ENCODE measurements at places on chromosomes 3 and 15.

DNA sequence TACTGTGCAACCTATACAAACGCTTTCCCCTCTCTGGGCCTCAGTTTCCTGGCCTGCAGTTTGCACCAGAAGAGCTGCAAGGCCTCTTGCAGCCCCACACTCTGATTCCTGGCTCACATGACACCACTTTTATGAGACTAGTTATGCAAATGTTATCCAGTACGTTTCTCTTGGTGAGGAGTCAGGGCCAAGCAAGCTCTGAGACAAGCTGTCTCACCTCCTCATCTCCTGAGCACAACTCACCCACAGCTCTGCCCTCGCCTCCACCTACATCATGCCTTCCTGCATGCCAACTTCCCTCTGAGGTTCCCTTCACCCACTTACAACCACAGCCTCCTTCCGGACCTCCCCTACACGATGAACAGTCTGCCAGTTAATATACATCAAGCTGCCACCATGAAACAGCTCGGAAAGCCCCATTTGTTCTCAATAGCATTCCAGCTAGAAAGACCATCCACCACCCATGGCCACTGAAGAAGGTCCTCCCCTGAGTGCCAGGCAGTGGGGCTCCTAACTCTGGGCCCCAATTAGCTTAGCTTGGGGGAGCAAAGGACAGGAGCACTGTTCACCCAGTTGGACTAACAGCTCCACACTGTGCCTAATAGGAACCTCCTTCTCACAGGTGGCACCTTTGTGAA, 25.0 kb downstream of the CRYGS start:
- no peak for DNase-seq

- no peak for DNase-seq
These were observed 368.7 kb downstream of the FOXP1 start for GRCh38 chr3:71214797-71215196.

GRCh38 chr15:48510976-48511375, 134.5 kb downstream of the FBN1 start:
- DNase-seq, result no peak

- no peak for DNase-seq
These were observed 157.2 kb upstream of the MITF start for GRCh38 chr3:69582044-69582443.

DNA sequence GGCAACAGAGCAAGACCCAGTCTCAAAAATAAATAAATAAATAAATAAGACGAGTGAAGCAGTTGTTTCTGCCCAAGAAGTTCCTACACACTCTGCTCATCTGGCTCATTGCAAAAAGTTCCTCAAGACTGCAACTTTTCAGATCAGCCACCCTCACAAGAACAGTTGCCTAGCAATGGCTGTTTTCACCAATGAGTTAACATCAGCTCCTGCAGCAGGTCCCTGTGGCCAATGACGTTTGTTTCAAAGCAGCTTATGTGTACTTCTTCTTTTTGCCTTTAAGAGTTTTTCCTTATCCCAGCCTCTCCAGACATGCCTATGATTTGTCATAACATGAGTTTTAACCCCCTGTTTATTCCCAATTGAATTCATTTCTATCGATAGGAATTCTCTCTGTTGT, 118.4 kb upstream of the SPRED1 start:
- no peak for DNase-seq

- no peak for DNase-seq
These were observed 28.2 kb downstream of the CLEC3B start for GRCh38 chr3:45054196-45054857.

DNA sequence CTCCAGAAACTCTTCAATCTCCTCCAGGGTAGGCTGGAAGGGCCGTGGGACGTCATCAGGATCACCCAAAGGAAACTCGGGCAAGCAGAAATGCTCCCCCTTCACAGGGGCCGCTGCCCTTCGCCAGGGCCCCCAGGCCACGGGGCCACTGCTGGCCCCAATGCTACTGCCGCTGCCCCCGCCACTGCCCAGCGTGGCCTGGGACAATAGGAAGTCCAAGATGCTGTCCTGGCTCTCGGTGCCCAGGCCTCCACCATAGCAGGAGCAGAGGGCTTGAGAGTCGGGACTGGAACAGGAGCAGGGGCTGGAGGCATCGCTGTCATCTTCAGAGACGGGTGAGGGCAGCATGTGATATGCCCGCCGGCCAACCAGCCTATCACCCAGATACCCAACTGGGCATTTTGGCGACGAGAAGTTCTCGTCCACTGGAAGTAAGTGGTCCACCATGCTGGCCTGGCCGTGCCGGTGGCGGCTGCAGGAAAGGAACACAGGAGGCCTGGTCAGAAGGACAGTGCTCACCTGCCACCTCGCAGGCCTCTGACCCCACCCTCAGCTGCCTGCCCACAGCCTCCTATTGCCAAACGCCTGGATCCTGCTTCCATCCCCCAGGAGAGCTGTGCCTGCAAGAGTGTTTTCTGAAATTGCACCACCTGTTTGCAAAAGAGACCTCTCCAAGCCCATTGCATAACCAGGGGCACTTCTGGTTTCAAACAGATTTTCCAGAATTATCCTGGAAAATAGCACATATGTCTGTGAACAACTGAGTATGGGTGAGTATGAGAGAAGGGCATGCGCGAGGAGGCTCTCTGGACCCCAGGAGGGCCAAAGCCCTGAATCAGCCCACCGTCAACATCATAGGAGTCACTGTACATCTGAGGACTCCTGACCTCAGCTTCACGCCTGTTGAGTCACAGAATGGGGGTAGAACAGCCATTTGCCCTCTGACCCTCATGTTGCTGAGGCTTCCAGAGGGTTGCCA, 4.4 kb downstream of the KLF15 start:
- no peak for DNase-seq

DNA sequence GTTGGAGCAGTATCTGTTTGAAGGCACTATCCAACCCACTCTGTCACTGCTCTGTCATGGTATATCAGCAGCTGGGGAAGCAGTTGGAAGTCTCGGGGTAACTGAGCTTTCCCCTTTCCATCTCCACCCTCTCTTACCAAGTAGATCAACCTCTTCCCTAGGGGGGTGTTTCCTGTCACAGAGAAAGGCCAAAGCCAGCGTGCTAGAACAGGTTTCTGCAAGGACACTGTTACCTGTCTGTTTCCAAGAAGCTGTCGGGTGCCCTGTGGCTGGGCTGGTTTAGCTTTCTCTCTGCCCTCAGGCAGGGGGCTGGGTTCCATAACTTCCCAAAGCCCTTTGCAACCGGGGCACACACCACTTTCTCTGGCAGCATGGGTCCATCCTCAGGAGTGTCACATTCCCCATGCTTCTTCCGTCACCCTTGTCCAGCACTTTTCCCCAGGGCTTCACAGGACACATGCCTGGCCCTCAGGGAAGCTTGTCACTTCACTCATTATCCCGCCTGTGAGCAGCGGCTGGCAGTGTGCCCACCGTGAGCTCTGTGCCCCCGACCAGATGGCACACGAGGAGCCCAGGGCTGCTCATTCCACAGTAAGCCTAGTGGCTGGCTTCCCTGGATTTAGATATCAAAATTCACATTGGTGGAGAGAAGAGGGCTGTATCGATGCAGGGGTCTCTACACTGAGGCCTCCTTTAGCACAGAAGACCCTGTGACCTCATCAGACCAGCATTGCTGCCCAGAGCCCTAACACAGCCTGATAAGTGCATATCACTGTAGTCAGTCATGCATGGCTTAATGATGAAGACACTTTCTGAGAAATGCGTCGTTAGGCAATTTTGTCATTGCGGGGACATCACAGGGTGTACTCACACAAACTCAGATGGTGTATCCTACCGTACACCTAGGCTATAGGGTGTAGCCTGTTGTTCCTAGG, 205.8 kb downstream of the SLCO3A1 start:
- DNase-seq, result no peak
